ENCODE measurements at places on chromosomes 5 and 9.
A peak's percentile ranks its signal among the peaks of the same experiment; 100 is the strongest.

DNA sequence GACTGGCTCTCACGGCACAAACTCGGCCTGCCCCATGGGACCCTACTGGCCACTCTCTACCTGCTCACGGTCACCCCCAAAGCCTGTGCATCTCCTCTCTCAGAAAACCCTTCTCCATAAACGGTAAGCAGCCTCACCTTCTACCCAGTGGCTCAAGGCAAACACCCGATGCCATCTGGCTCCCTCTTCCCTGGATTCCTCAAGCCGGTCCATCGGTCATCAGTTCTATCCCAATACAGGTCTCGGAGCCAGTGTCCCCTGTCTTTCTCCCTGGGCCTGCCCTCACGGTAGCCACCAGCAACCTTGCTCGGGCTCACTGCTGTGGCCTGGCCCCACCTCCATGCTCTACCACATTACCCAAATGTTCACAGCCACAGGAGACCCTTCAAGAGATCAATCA lies 134.1 kb downstream of the ROR2 start:
- H3K27me3 ChIP-seq, result no peaks in the 10 kb centered on the region
- H3K4me1 ChIP-seq, result peaks cover 55% of the 10 kb centered on the region
- H3K36me3 ChIP-seq, result no peaks in the 10 kb centered on the region
- no peak overlapping the region for H3K27ac ChIP-seq
- no peak overlapping the region for H3K4me3 ChIP-seq

DNA sequence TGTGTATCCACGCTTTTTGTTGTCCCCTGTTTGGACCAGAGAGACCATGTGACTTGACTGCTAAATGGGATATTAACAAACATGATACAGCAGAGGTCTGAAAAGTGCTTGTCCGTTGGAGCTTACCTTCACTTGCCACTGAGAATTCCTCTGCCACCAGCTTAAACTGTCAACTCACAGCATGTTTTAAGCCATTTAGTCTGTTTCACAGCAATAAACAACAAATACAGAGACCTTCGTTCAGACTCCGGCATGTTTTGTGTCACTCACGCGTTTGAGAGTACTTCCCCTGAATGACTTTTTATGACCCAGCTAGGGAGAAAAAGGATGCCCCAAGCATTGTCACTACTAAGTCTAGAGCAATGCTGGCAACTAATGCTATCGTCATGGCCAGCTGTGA lies 173.8 kb downstream of the PTPRD start:
- no peak overlapping the region for H3K27ac ChIP-seq
- no peaks in the 10 kb centered on the region for H3K4me1 ChIP-seq
- no peak for DNase-seq
- no peak overlapping the region for H3K4me3 ChIP-seq
- H3K36me3 ChIP-seq, result no peaks in the 10 kb centered on the region

GRCh38 chr9:28212979-28213378 lies 639.7 kb upstream of the C9orf72 start:
- H3K4me3 ChIP-seq, result no peak overlapping the region
- no peak for DNase-seq
- H3K4me1 ChIP-seq, result peaks cover 7% of the 10 kb centered on the region
- H3K27me3 ChIP-seq, result no peaks in the 10 kb centered on the region
- H3K27ac ChIP-seq, result peak overlapping the region; percentile 5

GRCh38 chr5:81241961-81242648 lies 9.0 kb downstream of the CKMT2 start:
- no peak for DNase-seq
- peaks cover 8% of the 10 kb centered on the region for H3K36me3 ChIP-seq

DNA sequence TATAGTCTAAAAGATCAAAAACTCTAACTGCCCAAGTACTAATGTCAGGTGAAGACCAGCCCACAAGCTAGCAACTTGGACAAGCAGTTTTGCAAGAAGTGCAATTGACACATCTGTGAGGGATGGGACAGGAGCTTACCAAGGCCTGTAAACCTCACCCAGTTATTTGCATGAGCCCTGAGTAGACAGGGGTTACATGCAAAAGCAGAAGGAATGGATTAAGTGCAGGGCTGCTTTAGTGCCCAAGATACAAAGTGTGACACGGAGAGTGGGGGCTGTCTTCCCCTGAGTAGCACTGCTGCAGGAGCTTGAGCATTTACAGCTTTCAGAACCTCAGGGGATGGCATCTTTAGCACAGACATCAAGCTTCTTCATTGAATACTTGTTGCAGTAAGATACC lies 286.7 kb downstream of the ELAVL2 start:
- H3K4me1 ChIP-seq, result peaks cover 25% of the 10 kb centered on the region
- H3K27ac ChIP-seq, result no peak overlapping the region
- H3K4me3 ChIP-seq, result no peak overlapping the region
- H3K36me3 ChIP-seq, result no peaks in the 10 kb centered on the region
- DNase-seq, result no peak

DNA sequence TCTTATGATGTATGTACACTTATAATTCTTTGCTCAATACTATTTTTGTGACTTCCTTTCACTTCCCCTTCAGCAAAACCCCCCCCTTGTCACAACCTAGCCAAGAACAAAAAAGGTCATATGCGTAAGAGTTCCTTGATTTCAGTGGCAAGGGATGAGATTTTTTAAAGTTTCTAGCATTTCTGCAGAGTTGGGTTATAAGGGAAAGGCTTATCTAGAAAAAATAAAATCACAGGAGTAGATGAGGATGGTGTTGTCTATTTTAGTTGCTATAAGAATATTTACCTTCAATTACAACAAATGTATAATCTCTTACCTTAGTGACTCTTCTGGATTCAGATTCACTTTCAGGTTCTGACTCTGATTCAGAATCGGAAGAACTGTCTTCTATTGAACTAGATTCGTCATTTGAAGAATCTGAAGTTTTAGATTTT lies 184.6 kb downstream of the AP3B1 start:
- H3K27me3 ChIP-seq, result no peaks in the 10 kb centered on the region
- H3K4me1 ChIP-seq, result no peaks in the 10 kb centered on the region
- H3K4me3 ChIP-seq, result no peak overlapping the region
- no peak for DNase-seq
- peaks cover 21% of the 10 kb centered on the region for H3K36me3 ChIP-seq
- no peak overlapping the region for H3K27ac ChIP-seq

All from type B pancreatic cell (in vitro differentiated cells).